ENCODE measurements at places on chromosomes 11 and 22.

- no peak for DNase-seq
Observed at GRCh38 chr22:28874811-28875320, 8.5 kb upstream of the ZNRF3 start.

GRCh38 chr11:128570632-128571031 is 16.7 kb downstream of the ETS1 start:
- DNase-seq = no peak

DNA sequence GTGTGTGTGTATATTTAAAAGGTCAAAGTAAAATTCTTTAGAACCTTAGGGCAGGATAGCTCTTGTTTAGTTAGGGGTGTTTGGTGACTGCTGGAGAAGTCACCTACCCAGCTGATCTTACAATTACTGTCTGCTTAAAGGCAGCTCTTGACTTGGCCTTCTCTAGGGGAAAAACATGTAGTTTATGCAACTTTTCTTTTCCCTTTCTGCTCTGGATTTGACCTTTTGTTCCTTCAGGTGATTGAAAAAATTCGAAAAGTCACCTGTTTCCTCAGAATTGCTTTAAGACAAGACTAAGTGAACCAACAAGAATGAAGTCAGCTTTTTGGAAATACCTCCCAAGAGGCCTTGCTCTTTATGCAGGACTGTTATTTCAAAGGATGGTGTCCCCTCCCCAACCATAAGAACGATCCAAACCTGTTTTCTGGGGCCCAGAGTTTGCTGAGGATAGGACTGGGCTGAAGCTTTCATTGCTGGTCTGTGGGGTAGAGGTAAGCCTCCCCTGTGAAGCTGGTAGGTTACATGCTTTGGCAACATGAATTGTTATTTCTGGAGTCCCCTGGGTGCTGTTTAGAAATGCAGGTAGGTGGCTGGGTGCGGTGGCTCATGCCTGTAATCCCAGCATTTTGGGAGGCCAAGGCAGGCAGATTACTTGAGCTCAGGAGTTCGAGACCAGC is 111.2 kb downstream of the PTPRJ start:
- no peak for DNase-seq

DNA sequence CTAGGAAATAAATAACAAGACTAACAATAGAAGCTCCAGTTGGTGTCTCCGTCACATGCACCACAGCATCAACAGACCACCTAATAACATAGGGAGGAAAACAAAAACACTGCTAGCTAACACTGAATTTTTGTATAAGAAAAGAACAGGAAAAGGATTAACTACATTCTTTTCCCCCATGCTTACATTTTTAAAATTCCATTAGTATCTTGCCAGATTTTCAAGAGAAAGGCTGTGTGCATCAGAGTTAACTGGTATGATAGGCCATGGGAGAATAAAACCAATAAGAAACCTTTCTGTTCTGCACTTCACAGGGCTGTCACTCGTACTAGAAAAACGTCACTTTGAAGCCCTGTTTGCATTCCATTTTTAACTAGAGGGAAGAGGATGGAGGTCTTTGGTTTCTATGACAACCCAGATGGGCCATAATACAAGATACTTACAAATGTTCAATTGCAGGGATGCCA is 79.0 kb downstream of the LARGE2 start:
- no peak for DNase-seq

DNA sequence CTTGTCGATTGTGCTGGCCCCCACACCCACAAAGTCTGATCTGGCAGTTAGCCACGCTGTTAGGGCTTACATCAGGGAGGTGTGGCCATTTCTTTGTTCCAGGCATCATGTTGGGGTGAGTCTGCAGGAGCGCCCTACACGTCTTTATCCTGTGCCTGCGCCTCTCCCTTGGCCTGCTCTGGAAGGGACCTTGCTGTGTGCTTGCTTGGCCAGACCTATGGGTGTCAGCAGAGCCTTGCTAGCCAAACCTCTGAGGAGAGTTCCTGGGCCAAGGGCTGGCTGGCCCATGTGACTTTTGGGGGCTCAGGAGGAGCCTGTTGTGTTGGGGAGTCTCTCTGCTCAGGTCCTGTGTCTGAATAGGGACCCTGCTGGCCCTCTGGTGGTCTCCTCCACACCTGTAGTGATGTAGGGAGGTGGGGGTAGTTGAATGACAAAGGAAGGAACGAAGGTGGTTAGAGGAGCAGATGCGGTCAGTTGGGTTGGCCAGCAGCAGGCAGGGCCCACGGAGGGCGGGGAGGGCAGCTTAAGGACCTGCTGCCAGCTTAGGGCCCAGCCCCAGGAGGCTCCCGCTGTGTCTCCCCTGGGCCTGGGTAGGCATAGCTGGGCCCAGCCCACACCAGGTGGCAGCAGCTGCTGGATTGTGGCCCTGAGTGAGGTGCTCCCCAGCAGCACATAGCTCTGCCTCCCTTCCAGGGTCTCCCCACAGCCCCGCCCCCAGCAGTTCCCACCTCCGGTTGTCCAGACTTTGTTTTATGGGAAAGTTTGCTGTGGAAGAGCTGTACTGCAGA is 7.9 kb downstream of the PPIL2 start:
- no peak for DNase-seq

DNA sequence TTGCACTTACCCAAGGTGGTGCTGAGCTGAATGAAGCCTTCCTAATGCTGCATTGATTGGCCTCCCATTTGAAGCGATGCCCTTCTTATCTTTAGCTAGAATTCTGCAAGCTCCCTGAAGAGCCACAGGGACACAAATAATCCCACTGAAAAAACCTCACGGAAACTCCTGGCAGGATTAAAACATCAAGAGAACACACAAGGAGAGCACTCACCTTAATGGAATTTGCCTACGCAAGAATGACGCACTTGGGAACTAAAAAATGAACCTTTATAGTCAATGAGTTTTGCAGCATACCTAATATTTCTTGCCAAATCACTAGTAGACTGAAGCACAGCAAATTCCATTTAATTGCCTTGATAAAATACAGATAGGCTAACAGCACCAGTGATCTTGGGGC is 232.8 kb upstream of the UBASH3B start:
- DNase-seq = peak; percentile 77

- no peak for DNase-seq
Observed at GRCh38 chr11:62105667-62106191, 18.1 kb upstream of the INCENP start.

DNA sequence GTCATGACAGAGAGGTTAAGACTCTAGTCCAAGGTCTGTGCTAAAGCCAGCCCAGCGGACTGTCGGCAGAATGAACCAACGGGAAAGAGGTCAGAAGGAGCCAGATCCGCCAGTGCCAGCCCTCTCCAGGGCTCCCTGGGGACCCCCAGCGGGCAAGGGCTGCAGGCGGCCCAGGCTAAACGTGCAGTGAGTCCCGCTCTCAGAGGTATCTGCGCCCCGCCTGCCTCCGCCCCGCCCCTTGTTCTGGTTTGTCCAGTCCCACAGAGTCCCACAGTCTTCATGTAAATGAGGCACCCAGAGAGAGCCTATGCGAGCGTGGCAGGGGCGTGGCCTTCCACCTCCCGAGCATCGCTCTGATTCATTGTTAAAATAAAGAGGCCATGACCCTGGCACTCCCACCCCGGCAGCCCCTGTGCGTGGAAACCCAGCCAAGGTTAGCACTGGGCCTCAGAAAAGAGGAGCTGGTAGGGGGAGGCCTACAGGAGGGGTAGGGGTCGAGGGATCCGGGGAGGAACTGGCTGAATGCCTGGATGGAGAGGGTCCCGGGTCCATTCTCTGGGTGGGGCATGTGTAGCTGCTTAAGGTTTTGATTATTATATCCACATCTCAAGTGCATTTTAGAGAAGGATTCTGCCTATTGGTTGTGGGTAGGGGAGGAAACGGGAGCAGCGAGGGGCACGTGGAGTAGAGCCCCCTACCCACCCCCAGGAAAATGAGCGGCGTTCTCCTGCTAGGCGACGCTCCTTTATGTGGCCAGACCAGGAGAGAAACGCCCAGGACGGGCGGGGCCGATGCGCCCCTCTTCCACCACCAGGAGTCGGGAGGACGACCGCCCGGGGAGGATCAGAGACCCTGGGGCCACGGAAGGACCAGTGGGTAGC is at the start of gene TRIOBP:
Gene TRIOBP (plus strand): TSS at position 392 of the 881 bp plus-strand sequence. CDS start 4,318 bp downstream, outside the sequence.
- DNase-seq = peak; percentile 77

- DNase-seq = no peak
Observed at GRCh38 chr11:5631969-5632635, 7.3 kb downstream of the TRIM34 start.

DNA sequence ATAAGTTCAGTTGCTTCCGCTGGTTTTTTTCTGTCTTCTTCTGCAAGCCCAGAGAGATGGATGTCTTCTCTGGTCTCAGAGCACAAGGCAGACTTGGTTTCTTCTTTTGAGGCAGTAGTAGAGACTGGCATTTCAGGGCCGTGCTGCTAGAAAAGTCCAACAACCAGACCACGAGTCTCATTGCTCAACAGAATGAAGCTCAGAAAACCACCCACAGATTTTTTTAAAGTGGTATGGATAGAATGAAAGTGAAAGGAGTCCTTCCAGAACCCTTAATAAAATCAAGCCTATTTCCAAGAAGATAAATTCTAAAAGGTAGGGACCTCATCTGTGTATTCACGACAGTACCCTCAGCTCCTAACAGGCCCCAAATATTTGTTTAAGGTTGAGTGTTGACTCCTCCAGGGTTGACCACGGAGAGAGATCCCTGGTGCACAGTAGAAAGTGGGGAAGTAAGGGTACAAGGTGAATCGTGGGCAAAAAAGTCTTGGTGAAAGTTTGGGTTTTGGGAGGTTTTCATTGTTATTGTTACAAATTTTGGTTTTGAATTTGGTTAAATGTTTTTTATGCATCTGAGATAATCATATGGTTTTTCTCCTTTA is 43.6 kb upstream of the DDX6 start:
- DNase-seq = no peak

DNA sequence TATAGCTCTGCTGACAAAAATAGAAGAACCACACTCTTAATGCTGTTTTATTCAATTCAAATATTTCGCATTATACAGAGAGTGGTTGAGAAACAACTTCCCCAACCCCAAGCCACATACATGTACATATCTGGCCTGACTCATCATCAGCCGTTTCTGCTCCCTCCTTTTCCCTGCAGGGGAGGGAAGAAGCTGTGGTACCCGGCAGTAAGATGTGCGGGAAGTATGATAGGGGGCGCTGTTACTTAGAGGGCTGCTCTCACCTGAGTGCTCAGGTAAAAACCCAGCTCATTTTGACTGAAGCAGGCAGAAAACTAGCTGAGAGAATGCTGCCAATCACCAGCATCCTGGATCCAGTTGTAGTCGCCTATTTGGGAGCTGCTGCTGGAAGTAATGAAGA is 85.5 kb downstream of the NELL1 start:
- peak; percentile 9 for DNase-seq

DNA sequence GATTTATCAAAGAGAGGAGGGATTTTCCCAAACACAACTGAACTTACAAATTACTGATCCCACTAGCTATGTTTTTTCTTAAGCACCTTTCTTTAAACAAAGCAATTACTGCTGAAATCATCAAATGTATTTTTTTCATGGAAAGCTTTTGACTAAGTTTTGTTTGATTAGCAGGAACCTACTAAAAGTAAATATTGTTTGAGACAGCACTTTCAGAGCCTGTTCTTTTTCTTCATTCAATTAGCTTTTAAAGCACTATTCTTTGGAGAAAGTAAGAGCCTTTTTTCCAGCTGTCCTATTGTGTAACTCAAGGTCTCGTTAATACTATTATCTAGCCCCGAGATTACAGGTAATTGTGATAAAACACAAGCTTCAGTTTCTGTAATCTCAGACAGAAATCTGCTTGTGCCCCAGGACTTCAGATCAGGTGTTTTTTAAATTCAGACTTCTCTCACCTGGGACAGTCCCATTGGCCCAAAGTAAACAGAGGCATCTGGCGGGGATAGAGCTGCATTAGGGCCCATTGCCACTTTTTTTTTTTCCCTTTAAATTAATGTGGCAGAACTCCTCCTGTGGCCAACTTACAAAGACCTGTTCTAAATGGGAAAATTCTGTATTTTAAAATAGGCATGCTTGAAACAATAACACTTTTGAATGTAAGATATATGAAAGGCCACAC is 11.0 kb downstream of the CSTPP1 start:
- no peak for DNase-seq

DNA sequence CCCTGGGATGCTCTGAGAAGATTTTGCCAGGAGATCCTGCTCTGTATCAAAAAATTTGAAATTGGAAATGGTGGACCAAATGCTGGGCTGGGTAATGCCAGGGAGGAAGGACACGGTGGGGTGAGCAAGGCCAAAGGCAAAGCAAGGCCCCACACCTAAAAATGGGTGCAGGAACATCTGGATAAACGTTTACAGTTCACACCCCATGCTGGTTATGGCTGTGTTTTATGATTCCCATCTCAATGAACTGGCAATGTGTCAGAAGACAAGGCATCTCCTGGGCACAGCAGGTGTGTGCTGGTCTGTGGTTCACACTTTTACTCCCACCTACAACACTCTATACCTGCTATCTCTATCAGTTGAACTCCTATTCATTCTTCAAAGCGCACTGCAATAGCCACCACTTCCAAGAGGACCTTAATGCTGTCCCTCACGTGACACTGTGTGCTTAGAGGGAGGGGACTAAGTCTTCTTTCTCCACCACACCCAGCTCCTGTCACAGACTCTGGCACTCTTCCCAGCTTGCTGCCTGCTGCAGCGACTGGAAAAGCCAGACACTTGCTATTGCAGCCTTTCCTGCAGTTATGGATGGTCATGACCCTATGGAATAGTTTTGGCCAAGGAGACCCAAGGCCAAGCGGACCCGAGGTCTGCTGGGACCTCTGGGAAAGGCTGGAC is 277.5 kb downstream of the CTTN start:
- DNase-seq = peak; percentile 11

- DNase-seq = peak; percentile 64
Observed at GRCh38 chr11:73198677-73199076, 19.4 kb upstream of the P2RY2 start.

DNA sequence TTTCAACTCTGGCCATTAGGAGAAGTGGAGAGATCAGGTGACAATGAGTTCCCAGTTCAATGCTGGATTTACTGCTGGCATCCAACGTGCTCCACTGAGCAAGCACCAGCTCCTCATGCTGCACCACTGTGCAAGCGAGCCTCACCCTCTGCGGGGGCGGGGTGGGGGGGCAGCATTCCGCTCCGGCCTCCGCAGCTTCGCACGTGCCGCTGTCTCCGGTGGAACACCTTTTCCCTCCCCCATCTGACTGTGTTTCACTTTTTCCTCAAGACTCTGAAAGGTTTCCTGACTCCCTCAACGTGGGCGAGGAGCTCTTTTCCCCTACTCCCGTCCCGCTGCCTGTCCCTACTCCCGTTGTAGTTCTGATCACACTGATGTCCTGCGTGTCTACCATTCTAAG is 835 bp upstream of the RHOD start:
- no peak for DNase-seq

DNA sequence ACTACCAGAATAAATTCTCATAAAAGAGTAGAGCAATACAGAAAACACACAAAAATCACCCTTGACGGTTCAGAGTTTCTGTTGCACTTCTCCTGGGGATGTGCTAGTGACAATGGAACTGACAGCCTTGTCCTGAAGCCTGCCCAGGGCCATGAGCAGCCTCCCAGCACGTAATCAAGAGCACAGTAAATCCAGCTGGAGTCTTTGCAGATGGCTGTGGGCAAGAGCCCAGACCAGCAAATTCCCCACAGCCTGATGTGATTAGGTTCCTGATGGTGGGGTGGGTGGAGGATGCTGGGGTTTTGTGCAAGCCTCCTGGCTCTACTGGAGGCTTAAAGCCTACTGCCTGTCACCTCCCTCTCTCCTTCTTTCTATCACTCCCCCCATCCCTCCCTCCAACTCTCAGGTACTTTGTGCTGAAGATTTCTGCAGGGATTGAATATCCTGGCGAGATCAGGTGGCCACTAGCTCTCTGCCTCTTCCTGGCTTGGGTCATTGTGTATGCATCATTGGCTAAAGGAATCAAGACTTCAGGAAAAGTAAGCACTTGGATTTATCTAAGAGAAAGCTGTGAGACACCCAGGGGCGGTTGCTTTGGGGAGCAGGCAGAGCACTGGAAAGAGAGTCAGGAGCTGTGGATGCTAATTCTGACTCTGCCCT is 18.1 kb downstream of the SLC6A5 start:
- no peak for DNase-seq

Measured in A549 (cell line).